ENCODE measurements at places on chromosomes 12 and 14.

- no peak overlapping the region for H3K27ac ChIP-seq
- no peaks in the 10 kb centered on the region for H3K27me3 ChIP-seq
- DNase-seq, result no peak
- peaks cover 5% of the 10 kb centered on the region for H3K4me1 ChIP-seq
- no peaks in the 10 kb centered on the region for H3K36me3 ChIP-seq
Measured at GRCh38 chr12:57133916-57134315, 5.6 kb downstream of the LRP1 start.

- no peaks in the 10 kb centered on the region for H3K36me3 ChIP-seq
- peaks cover 17% of the 10 kb centered on the region for H3K27me3 ChIP-seq
- no peak within 1 kb of the TSS for H3K27ac ChIP-seq
- no peak for DNase-seq
- H3K4me3 ChIP-seq, result no peak within 1 kb of the TSS
Measured at GRCh38 chr12:113149361-113150150, at the start of gene CFAP73. Gene CFAP73, plus strand, starts transcription at chr12:113149724. Its CDS starts 134 bp downstream, at chr12:113149858.

- peak overlapping the region; percentile 89 for H3K27ac ChIP-seq
- H3K4me3 ChIP-seq, result no peak overlapping the region
Measured at GRCh38 chr14:38175658-38176057, 32.0 kb upstream of the SSTR1 start.

DNA sequence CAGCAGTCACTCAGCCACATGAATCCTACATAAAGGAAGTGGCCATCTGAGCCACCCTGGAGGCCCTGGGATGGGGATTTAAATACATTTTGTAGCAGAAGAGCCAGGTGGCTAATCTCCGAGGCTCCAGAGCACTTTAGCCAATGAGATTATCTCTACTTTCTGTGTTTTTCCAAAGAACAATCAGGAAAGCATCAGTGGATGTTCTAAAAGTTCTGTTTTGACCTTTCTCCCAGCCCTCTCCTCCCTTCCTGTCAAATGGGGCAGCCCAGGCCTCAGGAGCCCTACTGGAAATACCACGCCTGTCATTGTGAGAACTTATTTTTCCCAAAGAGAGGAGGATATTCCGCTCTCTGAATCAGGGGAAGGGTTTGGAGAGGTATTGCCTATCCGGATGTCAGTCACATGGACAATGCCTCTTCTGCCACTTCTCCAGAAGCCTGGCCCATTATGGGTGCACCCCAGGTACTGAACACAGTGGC, 336.8 kb upstream of the FKBP4 start:
- no peaks in the 10 kb centered on the region for H3K4me1 ChIP-seq
- DNase-seq, result no peak
- H3K36me3 ChIP-seq, result no peaks in the 10 kb centered on the region
- no peak overlapping the region for H3K27ac ChIP-seq

- no peak overlapping the region for H3K27ac ChIP-seq
- no peaks in the 10 kb centered on the region for H3K4me1 ChIP-seq
- no peak for DNase-seq
- no peak overlapping the region for H3K4me3 ChIP-seq
- no peaks in the 10 kb centered on the region for H3K36me3 ChIP-seq
Measured at GRCh38 chr12:24979976-24980730, 31.3 kb upstream of the BCAT1 start.

DNA sequence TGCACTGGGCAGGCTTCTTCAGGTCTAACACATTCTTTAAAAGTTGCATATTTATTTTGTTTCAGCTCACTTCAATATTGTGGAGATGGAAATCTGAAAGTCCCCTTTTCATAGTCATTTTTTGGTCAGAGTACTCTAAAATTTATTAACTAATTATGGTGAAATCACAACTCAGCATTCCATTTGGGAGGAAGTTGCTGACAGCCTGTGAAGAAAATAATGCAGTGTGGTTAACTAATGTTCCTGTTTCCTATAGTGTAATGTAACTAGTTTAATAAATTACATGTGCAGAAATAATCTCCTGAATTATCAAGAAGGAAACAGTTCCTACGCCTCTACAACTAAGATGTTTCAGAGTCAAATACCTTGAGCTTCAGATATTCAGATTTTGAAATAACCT, 17.1 kb downstream of the LRFN5 start:
- no peaks in the 10 kb centered on the region for H3K36me3 ChIP-seq
- DNase-seq, result no peak
- H3K27me3 ChIP-seq, result no peaks in the 10 kb centered on the region
- H3K4me3 ChIP-seq, result no peak overlapping the region
- no peaks in the 10 kb centered on the region for H3K4me1 ChIP-seq

DNA sequence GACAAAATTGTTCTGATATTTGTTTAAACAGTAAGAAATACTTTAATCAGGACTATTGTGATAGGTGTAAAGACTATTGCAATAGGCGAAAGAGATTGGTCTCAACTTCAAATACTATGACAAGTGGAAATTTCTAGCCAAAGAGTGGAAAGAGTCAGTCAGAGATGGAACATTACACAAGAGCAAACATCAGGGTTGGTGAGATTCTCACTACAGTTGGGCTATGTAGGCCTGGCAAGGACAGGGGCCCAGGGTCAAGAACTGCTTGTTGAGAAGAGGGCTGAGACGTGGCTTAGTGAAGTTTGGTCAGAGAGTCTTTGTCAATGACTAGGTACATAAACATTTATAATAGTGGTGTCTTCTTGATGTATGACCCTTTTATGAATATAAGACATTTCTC, 19.4 kb downstream of the CAND1 start:
- H3K27me3 ChIP-seq, result no peaks in the 10 kb centered on the region
- H3K27ac ChIP-seq, result peak overlapping the region; percentile 31
- no peak for DNase-seq

DNA sequence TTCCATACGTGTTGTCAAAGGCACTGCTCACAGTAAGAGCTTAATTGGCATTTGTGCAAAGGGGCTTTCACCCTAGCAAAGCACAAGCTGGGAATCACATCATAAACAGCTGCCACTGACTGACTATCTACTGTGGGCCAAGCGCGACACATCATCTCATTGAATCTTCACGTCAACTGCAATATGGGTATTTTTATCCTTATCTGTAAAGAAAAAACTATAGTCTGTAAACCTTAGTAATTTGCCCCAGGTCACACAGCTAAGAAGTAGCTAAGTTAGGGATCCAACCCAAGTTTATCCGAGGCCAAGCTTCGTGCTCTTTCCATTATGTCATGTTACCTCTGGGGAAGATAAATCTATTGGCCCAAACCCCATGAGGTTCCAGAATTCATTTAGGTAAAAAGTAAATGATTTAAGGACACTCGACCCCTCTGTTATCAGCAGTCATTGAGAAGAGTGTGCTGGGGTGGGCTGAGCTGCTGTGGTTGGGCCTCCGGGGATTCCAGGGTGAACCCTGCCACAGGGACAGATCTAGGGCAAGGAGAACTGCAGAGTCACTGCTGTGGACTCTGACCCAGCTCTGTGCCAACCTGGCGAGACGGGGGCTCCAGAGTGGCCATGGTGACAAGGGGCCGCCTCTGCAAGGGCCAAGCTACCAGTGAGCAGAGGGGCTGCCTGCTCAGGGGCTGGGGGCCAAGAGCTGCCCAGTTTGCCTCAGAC, 27.6 kb downstream of the NCKAP5L start:
- no peaks in the 10 kb centered on the region for H3K36me3 ChIP-seq
- no peaks in the 10 kb centered on the region for H3K27me3 ChIP-seq
- H3K27ac ChIP-seq, result no peak overlapping the region
- no peak for DNase-seq

DNA sequence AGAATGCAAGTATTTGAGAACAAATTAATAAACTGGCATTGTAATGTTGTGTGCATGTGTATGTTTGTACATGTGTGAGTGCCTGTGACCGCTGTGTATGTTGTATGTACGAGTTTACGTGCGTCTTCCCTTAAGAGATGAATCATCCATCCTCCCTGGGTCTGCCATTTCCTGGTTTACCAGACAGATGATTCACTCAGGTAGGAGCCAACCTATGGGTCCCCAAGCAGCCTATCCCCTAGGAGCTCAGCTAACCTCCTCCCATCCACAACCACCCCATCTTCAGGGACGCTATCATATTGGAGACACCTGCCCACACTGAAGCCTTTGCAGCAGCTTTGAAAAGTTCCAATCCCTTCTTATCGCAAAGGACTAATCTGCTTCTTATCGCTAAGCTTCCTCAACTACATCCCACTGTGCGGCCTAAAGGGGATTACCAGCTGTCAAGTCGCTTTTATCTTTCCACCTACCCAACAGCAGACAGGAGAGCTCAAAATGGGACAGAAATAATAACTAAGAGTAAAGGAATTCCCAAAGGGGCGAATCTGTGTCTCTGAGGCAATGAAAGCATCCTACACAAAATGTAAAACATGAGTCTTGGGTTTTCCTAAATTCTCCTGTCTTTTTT, 81.5 kb upstream of the TMCC3 start:
- H3K27me3 ChIP-seq, result peaks cover 16% of the 10 kb centered on the region
- no peak for DNase-seq
- H3K27ac ChIP-seq, result no peak overlapping the region
- H3K4me3 ChIP-seq, result no peak overlapping the region

GRCh38 chr14:104800015-104800770, 708 bp upstream of the ZBTB42 start:
- no peaks in the 10 kb centered on the region for H3K36me3 ChIP-seq
- peak overlapping the region; percentile 74 for H3K4me3 ChIP-seq
- H3K4me1 ChIP-seq, result peaks cover 36% of the 10 kb centered on the region
- H3K27ac ChIP-seq, result peak overlapping the region; percentile 57
- H3K27me3 ChIP-seq, result no peaks in the 10 kb centered on the region

Data from activated T-cell treated with anti-CD3 and anti-CD28 coated beads, Interleukin-2, amount 50 U/mL, for 72 hours (primary cell).